A673 (cell line): ENCODE measurements at places on chromosomes 12 and 14.
A peak's percentile ranks its signal among the peaks of the same experiment; 100 is the strongest.

- DNase-seq, result peak; percentile 93
These were observed 229.8 kb upstream of the LRIG3 start for GRCh38 chr12:59149995-59150642.

DNA sequence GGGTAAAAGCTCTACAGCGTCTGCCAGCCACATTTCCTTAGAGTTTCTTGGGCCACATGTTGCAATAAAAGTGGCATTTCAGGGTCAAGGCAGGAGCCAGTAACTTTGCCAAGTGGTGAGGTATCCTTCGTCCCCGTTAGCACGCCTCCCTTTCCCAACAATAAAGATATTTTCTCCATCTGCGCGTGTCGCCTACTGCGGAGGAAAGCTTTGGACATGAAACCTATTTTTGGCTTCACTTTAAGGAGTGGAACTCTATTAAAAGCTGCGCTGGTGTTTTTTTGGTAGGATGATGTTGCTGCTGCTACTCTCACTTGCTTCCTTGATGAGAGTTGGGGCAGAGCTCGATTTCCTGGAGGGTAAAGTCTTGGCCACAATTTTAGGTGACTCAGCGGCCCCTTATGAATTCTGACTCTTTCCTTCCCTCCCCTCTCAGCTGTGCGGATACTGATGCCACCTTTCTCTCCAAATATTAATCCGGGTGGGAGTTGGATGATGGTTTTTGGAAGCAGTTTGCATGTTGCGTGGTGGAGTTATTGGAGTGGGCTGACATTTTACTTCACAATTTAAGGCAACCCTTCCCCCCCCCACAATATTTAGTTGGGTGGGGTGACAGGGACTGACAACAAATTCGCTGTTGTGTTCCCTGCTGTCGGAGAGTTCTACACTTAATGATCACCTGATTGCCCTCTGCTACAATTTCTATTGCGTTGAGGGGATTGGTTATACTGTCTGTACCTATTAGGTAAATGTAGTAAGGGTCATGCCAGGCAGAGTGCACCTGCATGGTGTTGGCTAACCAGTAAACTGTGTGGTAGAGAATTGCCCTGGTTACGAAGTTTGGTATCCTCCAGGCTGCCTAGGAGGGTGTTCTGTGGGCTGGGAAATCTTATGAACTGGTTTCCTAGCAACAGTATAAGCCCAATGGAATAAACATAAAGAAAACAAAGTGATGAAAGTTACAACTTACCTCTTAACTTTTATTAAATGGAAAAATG, 1.1 kb downstream of the CCDC91 start:
- DNase-seq, result peak; percentile 40

DNA sequence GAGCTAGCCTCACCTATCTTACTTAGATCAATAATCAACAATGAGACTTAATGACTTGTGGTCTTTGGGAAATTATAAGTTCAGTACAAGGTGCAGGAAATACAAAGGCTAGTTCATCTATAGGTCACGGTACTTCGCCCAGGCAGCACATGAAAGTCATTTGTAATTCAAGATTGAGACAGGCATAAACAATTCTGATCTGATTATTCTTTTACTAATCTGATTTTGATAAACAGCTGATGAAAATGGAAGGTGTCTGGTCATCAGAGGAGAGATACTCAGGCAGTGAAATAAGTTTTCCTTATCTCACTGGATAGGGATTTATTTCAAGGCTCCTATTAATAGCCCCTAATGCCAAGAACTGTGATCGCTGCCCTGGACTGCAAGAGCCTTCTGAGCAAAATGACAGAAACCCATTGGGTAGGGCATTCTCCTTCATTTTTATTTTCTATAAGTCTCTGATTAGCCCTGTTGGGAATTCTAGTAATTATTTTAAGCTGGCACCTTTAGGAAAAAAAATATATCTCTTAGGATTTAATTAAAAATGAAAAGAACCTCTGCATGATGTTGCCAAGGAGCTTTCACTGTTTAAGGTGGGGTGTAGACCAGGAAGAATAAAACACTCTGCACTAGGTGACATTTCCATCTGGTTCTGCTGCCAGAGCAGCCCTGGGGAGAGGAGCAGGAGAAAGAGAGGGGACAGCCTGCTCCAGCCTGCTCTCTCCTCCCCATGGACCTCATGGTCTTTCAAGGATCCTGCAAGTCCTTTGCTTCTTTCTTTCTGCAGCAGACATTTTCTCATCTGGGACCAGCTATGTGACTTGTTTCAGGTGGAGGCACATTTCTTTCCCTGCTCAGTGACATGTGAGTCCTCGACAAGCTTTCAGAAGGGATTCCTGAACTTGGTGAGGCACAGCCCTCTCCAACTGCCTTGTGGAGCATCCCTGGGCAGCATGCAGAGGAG, 44.8 kb downstream of the SSPN start:
- DNase-seq, result no peak

GRCh38 chr12:85626001-85626783, 210.0 kb downstream of the RASSF9 start:
- peak; percentile 92 for DNase-seq

DNA sequence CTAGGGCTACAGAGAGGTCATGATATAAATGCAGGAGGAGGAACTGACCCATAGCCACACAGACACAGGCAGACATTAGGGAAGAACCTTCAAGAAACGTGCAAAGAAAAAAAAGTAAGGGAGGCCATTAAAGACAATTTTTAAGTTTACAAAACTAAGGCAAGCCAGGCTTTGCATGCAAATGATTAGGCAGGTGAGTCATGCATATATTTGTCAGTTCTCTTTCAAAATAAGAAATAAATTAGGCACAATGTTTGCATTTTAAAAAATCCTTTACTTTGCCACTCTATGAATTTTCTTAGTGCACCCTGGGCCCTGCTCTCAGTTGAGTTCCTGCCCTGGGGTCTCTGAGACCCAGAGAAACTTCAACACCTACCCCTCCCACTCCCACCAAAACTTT, 75.0 kb downstream of the PRMT8 start:
- no peak for DNase-seq

DNA sequence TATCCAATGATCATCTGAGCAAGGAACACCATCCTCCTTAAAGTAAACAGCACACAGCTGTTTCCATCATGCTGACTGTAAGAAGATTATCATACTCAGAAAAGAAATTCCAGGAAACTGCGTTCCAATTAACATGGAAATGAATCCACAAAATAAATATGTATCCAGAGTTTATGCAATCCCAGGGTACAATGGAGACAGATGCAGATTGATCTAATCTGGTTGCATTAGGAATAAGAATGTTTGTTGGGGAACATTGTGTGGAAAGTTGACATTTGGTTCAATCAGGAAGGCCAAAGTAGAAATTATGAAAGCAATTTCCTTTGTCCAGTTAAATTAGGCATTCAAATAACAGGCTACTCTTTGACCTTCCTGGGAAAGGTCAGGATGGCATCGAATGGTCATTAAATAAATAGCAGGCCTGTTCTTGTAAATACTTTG, 236.9 kb upstream of the AMIGO2 start:
- no peak for DNase-seq

GRCh38 chr14:61573321-61573720, 122.0 kb upstream of the HIF1A start:
- no peak for DNase-seq
